ENCODE measurements at places on chromosomes 16 and 17.

GRCh38 chr16:77304877-77305276 lies 105.7 kb downstream of the SYCE1L start:
- no peak for DNase-seq

DNA sequence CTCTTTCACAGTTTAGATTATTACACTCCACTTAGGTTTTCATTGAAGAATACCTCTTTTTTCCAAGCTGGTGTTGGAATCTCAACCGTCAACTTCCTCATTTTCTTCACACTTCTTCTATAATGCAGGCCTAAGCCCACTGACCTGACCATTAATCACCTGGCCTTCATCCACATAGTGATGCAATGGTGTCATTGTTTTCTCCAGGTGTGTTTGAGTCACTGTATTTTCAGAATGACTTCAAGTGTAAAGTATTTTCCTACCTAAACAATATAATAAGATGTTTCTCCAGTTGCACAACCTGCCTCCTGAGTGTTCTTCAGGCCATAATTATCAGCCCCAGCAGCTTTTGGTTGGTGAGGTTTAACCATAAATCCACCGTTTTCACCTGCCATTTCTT lies 1675.1 kb downstream of the TP53TG3F start:
- no peak for DNase-seq

DNA sequence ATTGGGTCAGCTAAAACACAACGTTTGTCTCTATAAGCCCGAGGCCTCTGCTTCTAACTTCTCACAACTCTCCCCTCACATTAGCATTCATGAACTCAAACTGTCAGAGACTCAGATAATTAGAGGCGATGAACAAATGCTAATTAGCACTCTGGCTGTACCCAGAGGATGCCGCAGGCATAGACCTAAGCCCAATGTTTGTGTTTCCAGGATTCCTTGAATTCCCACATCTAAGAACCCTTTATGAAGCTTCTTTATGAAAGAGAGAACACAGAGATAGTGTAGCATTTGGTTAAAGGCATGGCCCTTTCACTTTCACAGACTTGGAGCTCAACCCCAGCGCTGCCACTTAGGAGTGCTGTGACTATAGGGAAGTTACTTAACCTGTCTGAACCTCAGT lies 512.2 kb downstream of the GRIN2A start:
- no peak for DNase-seq

- no peak for DNase-seq
These were observed 225.9 kb downstream of the SEC14L1 start for GRCh38 chr17:77366558-77367245.

DNA sequence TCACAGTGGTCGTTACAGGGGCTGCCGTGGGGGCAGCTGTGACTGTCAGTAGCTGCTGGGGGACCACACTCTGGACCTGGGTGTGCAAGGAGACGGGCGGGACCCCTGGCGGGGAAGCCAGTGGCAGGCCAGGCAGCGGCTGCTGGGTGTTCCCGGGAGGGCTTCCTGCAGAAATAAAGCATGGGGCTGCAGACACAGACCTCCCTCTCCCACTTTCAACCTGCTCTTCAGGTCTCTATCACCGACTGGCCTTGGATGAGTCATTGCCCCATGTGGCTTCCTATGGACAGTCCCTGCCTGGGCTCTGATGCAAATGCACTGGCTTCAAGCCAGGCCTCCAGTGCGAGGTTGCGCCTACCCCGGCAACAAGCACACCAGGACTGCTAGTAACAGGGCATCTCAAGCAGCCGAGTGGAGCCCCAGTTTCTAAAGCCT lies 17.2 kb downstream of the SREBF1 start:
- peak; percentile 78 for DNase-seq

DNA sequence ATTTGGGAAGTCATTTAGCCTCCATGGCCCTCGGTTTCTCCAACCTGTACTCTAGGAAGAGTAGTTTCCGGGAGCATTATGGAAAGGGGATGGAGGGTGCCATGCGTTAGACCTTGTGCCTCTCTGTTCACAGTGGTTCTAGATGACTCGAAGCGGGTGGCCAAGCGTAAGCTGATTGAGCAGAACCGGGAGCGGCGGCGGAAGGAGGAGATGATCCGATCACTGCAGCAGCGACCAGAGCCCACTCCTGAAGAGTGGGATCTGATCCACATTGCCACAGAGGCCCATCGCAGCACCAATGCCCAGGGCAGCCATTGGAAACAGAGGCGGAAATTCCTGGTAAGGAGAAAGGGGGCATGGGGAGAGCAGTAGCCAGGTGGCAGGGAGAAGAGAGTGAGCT lies 15.9 kb downstream of the NR1D1 start:
- DNase-seq = no peak

- DNase-seq = no peak
These were observed 20.0 kb downstream of the ATP6V0D1 start for GRCh38 chr16:67460961-67461360.

GRCh38 chr17:70968302-70968701 lies 799.0 kb downstream of the KCNJ2 start:
- DNase-seq = no peak

- no peak for DNase-seq
These were observed 47.2 kb upstream of the ICAM2 start for GRCh38 chr17:64067657-64068056.

DNA sequence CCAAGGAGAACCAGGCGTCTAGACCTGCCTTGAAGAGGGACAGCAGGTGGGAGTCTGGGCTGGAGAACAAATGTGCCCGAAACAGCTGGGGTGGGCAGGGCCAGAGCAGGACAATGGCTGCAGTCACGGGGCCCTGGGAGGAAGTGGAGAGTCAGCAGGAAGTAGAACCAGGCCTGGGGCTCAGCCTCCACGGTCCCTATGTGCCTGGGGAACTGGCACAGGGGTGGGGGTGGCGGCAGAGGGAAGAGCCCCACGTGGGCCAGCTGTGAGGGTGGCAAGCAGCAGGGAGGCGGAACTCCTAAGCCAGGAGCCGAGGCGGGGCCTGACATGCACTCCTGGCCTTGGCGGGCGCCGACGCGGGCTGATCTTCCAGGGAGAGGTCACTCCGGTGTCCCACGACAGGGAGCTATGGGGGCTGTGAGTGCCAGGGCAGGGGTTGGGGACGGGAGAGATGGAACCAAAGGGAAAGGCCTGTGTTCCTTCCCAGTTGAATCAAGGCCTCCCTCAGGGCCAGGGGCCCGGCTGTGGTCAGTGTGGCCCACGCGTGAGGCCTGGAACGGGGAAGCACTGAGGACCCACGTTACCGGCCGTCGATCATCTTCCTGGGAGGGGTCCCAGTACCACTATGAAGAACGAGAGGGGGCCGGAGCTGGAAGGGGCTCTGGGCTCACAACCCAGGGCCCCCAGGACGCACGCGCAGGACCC lies 42.7 kb downstream of the TIMM22 start:
- no peak for DNase-seq

- no peak for DNase-seq
These were observed 91.8 kb downstream of the KCNJ12 start for GRCh38 chr17:21467739-21468490.

- DNase-seq = no peak
These were observed 229.0 kb downstream of the CPPED1 start for GRCh38 chr16:12574721-12575120.

DNA sequence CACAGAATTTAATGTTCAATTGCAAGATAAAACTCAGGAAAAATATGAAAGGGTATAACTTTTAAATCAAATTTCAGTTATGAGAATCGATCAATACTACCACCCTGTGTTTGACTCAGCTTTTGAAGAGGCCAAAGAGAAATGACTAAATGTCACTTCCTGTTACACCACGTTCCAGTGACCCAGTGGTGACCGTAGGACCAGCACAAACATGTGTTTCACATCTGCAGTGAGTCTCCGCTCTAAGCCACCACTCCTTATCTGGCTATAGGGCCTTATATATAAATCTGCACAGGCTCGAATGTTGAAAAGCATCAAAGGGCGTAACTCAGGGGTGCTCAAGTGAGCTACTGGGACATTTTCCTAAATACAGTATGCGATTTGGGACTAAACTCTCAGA lies 36.1 kb downstream of the CYB5D2 start:
- no peak for DNase-seq

DNA sequence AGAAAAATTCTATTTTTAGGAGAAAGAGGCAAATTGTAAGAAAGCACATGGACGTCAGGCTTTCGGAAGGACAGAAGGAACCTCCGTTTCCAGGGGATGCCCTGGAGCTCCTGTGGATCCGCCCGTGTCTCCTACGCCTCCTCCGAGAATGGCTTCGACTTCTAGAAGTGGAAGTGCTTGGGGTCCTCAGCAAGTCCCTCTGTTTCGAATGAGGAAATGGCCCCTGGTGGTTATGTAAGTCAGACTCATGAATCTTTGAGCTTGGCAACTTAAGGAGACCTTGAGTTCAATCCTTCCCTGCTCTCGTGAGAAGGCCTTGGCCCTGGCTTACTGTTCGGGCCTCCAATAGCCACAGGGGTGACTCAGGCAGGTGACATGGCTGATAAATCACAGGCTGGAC lies 38.9 kb downstream of the COX4I1 start:
- DNase-seq = no peak

DNA sequence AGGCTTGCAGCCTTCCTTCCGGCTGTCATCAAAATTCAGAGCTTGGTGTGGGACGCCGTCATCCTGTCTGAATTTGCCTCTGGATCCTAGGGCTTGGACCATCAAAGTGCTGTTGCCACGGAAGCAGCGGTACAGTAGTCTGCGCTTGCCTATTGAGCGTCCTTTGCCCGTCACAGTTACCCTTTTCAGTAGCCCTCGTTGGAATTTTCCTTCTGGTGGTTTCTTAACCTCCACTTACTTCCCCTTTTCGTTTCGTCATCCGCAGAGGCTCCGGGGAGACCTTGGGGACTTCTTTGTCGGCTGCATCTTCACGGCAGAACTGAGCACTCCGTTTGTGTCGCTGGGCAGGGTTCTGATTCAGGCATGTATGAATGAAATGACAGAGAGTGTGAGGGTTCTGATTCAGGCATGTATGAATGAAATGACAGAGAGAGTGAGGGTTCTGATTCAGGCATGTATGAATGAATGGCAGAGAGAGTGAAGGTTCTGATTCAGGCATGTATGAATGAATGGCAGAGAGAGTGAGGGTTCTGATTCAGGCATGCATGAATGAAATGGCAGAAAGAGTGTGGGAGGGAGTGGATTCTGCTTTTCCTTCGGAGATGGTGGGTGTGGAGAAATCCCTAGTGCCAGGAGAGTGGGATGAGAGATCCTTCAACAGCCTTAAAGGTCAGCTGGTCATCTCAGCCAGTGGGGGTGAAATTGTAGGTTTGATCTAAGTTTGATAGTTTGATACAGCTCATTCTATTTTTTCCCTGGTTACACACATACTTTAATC lies 8.0 kb downstream of the TLCD3A start:
- no peak for DNase-seq

DNA sequence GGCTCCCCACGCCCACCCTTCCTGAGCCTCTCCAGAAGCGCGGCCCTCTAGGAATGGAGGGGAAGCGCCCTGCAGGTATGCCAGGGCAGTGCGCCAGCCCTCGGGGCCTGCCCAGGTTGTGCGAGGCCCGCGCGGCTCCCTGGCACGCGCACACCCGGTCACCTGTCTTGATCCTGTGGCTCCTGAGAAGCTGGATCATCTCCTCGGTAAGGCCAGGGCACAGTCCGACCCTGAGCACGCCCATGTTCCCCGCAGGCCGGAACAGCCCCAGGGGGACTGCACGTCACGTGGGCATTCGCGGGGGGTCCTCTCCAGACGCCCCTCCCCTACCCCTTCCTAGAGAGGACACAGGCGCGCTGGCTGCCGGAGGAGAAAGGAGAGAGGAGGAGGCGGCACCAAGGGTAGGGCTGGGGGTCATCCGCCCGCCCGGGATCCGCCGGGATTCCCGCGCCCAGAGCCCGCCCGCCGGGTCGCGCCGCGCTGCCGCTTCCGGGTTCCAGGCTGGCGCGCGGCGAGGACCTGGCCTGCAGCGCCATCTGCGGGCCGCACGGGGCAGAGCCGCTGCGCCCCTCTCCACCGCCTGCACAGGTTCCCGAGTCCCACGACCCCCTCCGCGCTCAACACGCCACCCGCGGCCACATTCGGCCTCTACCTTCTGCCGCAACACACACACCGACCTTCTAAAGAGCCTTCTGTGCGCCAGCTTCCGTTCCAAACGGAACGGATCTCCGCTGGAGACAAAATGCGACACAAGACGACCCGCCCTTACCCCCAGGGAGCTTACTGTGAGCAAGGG lies at the start of gene RAD51D:
Gene RAD51D, minus strand, starts transcription at position 491 of the 796 bp plus-strand sequence. Its CDS starts 247 bp downstream, at position 244.
- peak; percentile 64 for DNase-seq

- DNase-seq = no peak
These were observed 80.8 kb upstream of the TRAP1 start for GRCh38 chr16:3797904-3798811.

GRCh38 chr17:3641717-3642486 lies 5.3 kb downstream of the CTNS start:
- DNase-seq = no peak

DNA sequence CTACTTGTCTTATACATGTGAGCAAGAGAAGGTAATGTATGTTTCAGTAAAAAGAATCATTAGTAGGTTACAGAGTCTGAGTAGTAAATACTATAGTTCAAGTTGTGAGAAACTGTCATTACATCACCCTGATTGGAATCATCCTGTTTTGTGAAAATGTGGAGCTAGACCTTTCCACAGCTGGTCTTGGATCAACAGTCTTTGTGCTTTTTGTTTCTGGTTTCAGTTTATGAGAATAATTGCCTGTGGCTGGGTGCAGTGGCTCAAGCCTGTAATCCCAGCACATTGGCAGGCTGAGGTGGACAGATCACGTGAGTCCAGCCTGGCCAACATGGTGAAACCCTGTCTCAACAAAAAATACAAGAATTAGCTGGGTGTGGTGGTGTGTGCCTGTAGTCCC lies 19.7 kb upstream of the SHISA9 start:
- no peak for DNase-seq

GRCh38 chr17:71976011-71976649 lies 144.7 kb upstream of the SOX9 start:
- DNase-seq = peak; percentile 14

DNA sequence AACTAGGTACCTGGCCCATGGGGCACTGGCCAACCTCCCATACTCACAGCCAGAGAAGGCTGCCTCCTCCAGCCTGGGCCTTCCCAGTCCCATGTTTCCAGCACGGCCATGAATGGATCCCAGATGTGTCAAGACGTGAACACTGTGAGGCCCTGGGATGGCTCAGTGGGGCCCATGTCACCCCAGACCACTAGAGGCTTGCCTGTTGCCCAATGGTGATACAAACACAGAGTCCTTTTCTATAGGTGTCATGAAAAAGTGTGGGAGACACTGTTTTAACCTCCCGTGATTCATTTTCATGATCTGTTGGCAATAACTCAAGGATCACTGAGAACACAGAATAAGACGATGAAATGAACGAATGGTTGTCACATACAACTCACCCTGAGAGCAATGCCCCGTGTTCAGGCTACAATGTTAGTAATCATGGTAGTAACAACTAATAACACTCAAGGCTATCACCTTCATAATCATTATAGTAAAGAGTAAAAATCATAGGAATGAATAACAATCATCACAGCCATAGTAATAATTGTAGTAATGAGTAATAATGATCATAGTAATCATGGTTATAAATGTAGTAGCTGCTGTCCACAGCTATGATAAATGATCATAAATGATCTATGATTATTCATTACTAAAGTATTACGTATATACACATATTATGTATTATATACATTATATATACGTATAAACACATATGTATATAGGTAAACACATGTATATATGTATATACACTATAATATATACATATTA lies 64.0 kb downstream of the DYNLRB2 start:
- no peak for DNase-seq

- no peak for DNase-seq
These were observed 2.0 kb upstream of the PCTP start for GRCh38 chr17:55748841-55749240.
